ENCODE measurements at places on chromosomes 2 and 18.

- DNase-seq, result no peak
Observed at GRCh38 chr2:45964223-45964841, 312.9 kb downstream of the PRKCE start.

DNA sequence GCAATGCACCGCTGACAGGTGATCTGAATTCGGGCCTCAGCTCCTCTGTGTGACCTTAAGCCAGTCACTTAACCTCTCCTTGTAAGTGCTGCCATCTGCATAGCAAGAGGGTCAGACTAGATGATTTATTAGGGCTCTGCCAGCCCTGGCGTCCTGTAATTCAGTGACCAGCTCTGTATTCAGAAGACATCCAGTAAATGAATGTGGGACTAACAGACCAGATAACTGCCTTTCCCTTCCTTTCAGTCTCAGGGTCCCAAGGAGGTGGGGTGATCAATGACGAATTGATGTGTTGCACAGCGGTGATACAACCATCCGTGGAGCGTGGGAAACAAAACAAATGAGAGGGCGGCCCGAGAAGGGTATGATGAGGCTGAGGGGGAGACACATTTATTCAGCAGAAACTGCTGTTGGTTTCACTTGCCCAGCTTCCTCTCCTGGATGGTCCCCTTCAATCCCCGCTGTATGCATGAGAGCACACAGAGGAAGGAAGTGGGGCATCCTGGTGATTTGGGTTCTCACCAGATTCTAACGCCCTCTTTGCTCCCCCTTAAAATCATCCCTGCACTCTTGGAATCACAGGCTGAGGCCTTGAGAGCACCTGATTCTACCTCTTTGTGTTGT, 92.8 kb downstream of the VIT start:
- DNase-seq, result no peak

DNA sequence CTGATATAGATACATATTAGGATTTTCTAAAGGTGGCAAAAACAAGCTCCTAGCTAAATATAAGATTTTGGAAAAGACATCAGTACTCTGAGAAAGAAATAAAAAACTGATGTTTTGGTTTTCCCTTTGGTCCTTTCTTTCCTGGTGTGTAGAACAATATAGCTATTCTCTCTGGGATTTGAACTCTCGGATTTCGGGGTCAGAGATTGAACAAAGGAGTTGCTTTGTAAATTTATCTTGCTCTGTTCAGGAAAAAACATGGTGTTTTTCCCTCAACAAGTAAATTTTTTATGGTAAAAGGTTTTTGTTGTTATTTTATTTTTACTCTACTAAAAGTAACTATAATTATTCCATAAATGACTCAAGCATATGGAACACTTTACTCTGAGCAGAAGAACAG, 889.3 kb downstream of the ERBB4 start:
- DNase-seq, result no peak

- DNase-seq, result no peak
Observed at GRCh38 chr2:46842876-46843275, 72.7 kb downstream of the MCFD2 start.

GRCh38 chr18:6452194-6452593, 37.5 kb upstream of the L3MBTL4 start:
- no peak for DNase-seq

DNA sequence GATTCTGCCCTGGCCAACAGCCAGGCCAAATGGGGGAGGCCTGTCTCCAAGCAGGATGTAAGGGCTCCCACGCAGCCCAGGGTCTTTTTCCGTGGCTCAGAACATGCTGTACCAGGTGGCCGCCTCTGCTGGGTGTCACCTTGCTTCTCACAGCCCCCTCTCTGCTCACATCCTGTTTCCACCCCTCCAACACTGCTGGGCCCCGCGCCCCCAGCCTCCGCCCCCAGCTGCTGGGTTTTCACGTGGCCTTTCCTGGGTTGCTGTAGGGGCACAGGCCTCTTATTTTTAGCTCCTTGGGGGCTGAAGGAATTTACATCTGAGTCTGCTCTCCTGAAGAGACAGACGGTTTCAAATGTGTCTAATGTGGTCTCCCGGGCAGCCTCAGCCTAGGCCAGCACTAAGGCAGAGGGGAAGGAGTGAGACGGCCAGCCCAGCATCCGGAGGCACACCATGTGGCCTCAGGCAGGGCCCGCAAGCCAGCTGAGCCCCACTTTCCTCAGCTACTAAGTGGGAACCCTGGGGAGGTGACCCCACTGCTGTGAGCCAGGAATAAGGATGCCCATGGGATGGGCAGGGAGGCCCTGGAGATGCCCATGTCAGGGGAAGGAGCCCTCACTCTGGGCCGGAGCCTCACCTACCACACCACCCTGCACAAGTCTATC, 18.7 kb upstream of the DUSP2 start:
- no peak for DNase-seq

GRCh38 chr2:61632276-61633169, 94.4 kb upstream of the XPO1 start:
- DNase-seq, result no peak

DNA sequence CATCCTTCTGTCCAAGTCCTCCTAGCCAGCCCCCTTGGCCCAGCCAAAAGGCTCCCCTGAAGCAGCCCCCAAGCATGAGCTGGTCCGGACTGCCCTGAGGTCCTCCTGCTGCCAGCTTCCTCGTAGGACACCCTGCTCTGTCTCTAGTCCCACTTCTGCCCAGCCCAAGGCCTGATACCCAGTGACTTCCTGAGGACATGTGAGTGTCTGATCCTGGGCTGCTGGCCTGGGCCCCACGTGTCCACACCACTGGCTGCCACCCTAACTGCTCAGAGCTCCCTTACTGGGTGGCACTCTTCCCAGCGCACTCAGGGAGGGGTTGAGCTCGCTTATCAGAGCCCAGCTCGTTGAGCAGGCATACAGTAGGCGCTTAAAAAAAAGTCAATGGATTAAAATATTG, 34.4 kb upstream of the PDIA6 start:
- no peak for DNase-seq

DNA sequence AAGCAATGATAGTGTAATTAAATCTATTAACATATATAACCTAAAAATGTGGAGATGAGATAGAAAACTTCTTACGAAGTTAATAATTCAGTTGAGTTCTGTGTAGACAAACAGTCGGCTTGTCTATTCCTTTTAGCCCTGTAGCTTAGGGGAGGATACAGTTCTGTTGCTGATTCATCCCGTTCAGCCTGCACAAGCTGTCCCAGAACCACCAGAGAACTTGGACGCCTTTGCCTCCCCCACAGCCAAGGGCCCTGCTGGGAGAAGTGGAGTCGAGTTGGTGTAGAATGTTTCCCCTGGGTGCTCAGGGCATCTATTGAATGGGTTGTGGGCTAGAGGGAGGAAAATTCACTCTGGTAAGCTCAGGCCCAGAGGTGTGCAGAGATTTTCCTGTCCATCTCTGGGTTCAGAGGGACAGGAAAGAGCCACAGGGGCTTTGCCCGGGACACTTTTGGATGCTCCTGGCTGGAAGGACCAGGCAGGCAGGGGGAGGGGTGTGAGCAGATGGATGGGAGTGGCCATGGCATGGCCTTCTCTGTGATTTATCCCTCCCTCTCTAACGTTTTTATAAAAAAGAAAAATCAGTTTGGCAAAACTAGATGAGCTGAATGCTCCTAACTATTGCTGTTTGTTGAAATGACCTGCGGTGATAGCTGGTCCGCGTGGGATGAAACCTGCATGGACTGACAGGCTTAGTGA, 42.8 kb upstream of the GALR1 start:
- DNase-seq, result no peak

DNA sequence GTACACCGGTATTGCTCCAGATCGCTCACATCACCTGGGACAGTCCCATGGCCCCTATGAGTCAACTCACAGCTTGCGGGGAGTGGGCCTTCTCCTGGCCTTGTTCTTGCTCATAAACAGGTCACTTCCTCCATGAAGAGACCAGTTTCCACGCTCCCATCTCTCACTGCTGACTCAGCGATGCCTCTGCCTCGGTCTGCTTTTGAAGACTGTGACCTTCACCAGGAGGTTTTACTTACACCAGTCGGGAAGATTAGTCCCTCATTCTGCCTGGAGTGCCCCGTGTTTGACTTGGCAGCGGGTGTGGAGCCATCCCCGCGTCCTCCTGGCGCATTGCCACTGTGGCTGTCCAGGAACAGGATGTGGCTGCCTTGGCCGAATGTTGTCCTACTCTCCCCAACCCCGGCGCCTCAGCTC, 159.8 kb downstream of the RHBDD1 start:
- DNase-seq, result no peak

- DNase-seq, result no peak
Observed at GRCh38 chr2:133393895-133394294, 174.4 kb downstream of the NCKAP5 start.

GRCh38 chr2:60608679-60609078, 55.2 kb upstream of the BCL11A start:
- no peak for DNase-seq

DNA sequence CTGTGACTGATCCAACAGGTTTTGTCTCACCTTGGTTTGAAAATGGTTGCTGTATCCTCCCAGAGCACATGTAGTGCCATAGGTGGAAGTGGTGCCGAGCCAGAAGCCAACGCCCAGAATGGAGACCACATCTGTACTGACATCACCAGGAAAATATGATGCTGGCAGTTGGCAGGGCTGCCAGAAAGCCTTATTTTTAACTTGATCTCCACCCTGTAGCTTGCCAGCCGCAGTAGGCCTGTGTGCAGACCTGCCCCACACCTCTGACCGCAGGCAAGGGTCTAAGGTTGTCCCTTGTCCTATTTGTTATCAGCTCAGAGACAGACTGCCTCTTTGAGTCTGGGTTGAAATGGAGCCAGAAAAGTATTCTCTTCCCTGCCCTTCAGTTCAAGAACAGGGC, 123.5 kb upstream of the EML6 start:
- no peak for DNase-seq

GRCh38 chr18:43180814-43181213, 65.3 kb upstream of the RIT2 start:
- no peak for DNase-seq

GRCh38 chr2:120738786-120739437, 3.2 kb downstream of the GLI2 start:
- DNase-seq, result no peak

- DNase-seq, result no peak
Observed at GRCh38 chr2:176682278-176682677, 413.0 kb downstream of the MTX2 start.

GRCh38 chr2:217105733-217106649, 246.1 kb upstream of the TNP1 start:
- DNase-seq, result no peak

DNA sequence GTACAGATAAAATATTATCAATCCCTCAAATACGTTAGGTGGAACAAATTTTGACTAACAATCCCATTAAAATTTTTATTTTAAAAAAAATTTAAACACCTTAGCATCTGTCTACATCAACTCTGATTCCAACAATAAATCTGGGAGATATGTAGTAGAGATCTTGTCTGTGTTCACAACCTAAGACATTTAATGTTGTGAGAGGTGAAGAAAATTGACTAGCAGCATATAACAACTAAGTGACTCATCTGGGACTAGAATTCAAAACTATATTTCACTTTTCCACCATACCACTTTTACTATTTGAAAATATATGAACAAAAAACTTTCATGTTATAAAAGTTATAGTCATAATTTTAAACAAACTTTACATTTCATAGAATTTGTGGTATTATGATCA, 97.9 kb downstream of the ATAD2B start:
- no peak for DNase-seq

GRCh38 chr2:51085420-51086068, 53.6 kb upstream of the NRXN1 start:
- no peak for DNase-seq

DNA sequence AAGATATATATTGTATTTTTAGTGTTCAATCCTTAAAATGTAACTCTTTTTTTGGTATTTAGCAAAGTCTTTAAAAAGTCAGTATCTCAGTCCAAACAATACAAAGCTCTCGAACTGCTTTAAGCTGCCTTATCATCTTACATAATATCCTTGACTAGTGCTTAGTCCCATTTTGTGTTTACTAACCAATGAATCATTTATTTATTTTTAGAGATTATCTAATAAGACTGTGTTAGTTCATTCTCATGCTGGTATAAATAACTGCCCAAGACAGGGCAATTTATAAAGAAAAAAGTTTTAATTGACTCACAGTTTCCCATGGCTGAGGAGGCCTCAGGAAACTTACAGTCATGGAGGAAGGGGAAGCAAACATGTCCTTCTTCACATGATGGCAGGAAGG, 248.3 kb upstream of the KYNU start:
- no peak for DNase-seq

GRCh38 chr18:27411911-27412310, 226.8 kb upstream of the CHST9 start:
- DNase-seq, result no peak

DNA sequence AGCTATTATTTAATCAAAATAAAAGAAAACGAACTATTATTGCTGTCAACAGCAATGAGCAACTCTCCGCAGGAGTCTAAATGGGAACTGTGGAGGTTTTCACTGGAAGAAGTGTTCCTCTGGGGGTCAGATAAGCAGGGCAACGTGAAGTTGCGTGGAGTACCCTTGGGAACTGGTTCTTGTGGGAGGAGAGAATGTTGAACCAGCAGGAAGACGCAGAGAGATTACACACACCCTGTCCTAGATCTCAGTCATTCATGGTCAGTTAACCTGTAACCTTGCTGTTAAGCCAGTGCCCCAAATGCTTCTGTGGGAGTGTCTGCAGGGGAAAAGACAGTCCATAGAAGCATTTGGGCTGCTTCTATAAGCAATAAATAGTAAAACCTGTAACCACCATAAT, 20.4 kb upstream of the CABLES1 start:
- DNase-seq, result no peak

- no peak for DNase-seq
Observed at GRCh38 chr2:240604939-240605716, 18.6 kb downstream of the CAPN10 start.

DNA sequence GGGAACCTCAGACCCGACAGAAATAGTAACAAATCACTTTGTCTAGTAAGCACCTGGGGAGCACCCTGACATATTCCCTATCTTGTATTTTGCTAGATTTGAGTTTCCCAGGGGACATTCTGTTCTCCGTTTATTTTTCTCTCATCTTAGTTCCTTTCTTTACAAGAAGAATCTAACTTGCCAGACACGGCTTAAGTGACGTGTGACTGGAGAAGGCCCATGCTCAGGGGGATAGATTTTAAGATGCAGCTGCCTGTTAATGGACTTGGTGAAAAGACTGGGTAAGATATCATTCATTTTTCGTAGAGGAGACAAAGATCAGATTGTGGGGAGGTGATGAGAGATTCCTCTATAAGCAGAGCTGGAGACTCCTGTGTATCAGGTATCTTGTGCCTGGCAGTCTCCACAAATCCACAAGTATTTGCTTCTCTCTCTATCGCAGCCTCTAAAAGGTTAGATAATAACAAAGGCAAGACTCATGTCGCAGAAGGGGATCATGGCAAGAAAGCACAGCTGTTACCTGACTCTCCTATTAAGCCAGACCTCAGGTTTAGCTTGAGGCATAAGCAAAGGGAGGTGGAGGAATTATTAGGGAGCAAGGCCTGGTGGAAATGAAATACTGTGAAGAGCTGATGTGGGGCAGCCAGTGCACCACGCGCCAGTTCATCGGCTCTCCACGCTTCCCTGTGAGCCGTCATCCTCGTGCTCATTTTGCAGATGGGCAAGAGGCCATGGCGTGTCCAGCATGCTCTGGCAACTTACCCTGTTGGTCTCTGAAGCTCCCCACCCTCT, 347.2 kb upstream of the TNP1 start:
- DNase-seq, result no peak

- no peak for DNase-seq
Observed at GRCh38 chr2:8554296-8554806, 127.5 kb upstream of the ID2 start.

Measured in HEK293T (cell line).